ENCODE measurements at places on chromosomes 5 and 9.
A peak's percentile ranks its signal among the peaks of the same experiment; 100 is the strongest.

GRCh38 chr9:5557606-5558587 lies 47.6 kb downstream of the PDCD1LG2 start:
- no peak for DNase-seq

DNA sequence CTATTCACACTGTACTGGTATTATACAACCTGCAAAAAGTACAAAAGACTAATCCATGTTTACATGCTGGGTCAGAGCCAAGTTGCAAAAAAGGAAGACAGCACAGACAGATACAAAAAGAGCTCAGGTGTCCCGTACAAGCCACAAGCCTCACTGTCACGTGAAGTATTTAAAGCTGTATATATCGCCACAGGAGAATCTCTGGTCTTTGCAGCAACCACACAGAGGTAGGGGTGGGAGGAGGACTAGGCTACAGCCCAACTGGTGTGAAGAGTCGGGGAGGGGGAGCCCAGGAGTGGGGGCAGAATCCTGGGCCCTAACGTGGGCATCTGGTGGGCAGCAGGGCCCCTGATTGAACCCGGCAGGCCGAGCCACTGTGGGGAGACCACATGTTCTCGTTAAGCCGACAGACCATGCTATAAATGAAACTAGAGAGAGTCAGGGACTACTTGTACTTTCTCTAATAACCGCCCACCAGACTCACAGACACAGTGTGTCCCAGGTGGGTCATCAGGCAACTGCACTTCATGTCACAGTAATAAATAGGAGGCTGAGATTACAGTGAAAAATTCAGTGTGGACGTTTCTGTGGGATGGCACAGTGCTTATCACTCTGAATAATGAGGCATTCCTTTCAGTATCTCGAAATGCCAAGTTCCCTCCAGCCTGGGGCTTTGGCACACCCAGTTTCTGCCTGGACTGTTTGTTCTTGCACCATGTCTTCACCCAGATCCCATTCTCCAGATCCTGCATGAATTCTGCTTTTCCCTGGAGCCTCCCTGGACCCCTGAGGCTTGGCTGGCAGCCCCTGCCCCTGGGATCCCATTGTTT lies 79.3 kb upstream of the SH3PXD2B start:
- peak; percentile 59 for DNase-seq

- DNase-seq, result no peak
Measured at GRCh38 chr5:1787472-1788047, 12.1 kb downstream of the MRPL36 start.

GRCh38 chr5:170697031-170697430 lies 86.5 kb upstream of the GABRP start:
- no peak for DNase-seq

DNA sequence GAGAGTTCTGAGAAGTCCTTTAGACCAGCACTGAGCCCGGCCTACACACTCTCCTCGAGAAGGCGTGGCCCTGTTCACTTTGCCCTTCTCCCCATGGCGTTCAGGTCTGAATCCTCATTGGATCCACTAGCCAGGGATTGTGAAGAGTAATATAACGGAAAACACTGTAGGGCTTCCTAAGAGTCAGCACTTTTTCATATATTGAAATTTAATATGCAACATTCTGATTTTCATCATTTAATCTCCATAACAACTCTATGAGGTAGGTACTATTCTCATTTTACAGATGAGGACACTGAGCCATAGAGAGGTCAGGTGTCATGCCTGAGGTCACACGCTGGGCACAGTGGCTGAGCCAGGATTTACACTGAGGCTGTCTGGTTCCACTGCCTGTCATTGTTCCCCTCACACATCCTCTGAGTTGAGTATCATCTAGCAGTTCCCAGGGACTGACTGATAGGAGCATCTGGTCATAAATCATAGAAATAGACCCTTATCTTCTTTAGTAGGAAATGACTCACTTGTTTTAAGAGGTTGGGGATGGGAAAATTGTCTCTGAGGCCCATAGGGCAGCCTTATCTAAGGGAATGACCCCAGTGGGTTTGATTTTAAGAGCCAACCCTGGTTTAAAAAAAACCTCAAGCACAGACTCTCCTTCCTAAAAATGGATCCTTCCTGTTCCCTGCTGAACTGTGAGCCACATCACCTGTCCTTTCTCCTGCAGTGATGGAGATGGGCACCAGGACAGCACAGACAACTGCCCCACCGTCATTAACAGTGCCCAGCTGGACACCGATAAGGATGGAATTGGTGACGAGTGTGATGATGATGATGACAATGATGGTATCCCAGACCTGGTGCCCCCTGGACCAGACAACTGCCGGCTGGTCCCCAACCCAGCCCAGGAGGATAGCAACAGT lies 41.2 kb downstream of the THBS4 start:
- DNase-seq, result peak; percentile 16

DNA sequence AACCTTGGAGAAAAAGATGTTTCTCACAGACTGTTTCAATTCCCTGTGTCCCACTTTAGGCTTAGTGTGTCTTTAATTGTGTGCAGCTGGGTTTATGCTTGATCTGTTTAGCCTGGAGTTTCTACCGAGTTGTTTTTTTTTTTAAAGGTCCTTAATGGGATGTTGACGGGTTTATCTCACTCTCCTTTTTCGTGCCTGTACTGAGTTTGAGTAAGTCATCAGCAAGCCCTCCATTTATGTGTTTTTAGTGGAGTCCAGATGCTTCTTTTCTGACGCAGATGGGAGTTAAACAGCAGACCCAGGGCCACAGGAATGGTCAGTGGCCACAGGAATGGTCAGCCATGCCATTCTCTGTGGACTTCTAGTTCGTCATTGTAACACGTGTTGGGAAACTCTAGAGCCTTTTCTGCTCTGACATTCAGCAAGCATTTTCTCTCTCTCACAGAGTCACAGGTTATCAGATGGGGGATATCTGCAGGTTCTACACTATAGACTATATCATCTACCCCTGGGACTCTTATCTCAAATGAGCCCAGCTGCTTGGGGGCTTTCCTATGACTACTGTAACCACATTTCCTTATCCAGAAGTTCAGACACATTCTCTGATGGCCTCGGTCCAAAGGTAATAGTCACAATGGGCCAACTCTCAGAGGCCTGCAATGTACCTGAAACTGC lies 190.5 kb downstream of the TTLL11 start:
- no peak for DNase-seq

DNA sequence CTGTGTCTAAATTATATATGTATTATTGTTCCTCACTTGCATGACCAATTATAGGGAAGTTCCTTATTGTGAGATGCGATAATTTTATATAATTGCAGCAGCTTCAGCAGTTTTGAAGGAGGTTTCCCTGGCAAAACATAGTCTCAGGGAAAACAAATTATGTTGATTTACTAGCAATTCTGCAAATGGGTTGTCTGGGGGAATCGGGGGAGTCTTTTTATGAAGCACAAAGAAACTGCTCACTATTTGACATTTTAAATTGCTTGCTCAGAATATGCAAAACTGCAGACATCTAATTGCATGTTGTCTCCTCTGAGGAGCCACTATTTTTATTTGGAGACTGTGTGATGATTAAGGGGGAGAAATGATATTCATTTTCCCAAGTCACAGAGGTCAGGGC lies 361.6 kb downstream of the YTHDC2 start:
- no peak for DNase-seq

DNA sequence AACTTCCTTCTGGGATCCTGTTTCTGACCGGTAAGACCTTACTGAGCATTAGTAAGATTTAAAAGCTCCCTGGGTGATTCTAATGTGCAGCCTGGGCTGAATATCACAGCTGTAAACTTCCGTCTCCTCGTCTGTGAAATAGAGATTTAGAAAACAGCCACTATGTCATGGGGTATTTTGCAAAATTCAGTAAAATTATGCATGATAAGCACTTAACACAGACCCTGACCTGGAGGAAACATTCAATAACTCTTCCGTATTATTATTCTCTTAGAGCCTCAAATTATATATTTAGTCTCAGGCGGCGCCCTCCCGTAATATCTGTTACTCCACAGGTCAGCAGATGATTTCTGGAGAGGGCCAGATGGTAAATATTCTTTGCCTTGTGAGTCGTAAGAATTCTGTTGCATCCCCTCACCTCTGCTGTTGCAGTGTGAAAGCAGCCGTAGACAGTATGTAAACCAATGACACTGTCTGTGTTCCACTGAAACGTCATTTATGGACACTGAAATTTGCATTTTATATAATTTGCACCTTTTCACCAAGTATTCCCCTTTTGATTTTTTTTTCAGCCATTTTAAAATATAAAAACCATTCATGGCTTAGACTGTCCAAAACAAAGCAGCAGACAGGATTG lies 39.2 kb upstream of the RARS1 start:
- no peak for DNase-seq

DNA sequence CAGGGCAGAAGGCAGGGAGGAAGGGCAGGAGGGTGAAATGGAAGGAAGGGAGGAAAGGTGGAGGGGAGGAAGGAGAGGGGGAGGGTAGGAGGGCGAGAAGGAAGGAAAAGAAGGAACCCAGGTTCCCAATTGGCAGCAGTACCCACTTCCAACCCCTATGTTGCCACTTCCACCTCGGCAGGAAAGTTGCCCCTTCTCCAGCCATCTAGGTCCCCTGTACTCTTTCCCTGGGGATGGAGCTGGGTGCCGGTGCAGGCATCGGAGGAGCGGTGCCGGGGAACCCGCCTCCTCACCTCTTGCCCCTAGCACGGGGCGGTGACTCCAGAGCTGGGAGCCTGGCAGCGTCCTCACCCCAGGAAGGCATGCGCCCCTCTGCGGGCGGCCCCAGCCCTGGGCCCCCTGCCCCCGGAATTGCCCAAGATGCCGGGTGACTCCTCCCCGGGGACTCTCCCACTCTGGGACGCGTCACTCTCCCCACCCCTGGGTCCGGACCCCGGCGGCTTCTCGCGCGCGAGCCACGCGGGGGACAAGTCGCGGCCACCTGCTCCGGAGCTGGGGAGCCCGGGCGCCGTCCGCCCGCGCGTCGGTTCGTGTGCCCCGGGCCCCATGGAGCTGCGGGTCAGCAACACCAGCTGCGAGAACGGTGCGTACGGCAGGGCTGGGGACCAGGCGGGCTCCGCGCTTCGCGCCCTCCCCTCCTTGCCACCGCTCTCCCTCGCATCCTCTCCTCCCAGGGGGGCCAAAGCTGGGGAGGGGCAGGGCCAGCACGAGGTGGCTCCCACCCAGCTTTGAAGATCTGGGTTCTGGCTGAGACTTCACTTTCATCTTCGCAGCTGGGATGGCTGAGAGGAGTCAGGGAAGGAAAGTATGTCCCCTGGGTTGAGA lies at the start of gene NIPAL4:
TSS of gene NIPAL4 (plus strand) at position 499 of the 885 bp plus-strand sequence. CDS start at position 607, 108 bp downstream.
- no peak for DNase-seq

Measured in right atrium auricular region (tissue), 2 donors.